ENCODE measurements at places on chromosomes 5 and 9.

- DNase-seq = no peak
These were observed 98.3 kb upstream of the BOD1 start for GRCh38 chr5:173714551-173715428.

GRCh38 chr9:136244969-136245218 is 718 bp downstream of the QSOX2 start:
- no peak for DNase-seq

DNA sequence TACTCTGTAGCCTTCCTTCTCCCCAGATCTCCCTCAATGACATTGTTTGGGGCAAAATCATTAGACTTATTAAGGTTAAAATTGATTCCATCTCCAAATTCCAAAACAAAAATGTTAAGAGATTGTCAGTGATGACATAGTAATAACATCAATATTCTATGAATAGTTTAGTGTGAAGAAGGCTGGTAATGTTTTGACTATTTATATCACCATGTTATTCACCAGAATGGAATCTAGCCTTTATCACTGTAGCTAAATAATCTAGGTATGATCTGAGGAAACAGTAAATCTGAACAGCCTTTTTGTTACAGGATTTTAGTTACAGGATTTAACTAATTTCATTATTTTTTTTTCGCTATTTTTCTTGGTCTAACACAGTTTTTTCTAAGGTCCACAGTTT is 929 bp upstream of the PLPP6 start:
- no peak for DNase-seq

DNA sequence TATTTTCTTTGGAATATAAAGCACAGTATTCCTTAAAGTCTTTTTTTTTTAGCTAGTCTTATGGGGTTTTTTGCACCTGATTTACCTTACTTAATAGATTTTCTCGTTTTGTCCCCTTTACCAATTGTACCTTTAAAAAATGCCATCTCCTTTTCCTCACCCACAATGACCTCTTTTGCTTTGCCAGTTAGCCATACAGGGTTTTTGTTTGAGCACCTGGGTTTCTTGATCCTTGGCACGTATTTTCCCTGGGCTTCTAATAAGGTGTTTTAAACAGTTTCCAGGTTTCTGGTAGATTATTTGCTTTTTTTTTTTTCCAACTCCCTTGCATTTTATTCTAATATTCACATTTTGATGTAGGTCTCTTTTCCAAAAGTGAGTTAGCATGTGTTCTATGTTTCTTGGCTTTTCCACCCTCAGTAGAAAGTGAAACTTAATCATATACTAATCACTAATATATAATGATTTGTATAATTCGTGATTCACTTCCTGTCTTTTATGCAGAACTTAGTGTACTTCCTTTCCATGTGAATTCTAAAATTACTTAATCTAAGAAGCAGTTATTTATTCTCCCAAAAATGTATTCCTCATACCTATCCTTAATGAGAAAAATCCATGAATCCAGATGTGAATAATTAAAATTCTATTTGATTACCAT is 673.9 kb upstream of the RGMB start:
- DNase-seq = no peak

GRCh38 chr5:171596391-171596878 is 177.0 kb downstream of the FGF18 start:
- peak; percentile 57 for DNase-seq

- DNase-seq = no peak
These were observed 260.9 kb downstream of the SH3GL2 start for GRCh38 chr9:17839776-17840175.

DNA sequence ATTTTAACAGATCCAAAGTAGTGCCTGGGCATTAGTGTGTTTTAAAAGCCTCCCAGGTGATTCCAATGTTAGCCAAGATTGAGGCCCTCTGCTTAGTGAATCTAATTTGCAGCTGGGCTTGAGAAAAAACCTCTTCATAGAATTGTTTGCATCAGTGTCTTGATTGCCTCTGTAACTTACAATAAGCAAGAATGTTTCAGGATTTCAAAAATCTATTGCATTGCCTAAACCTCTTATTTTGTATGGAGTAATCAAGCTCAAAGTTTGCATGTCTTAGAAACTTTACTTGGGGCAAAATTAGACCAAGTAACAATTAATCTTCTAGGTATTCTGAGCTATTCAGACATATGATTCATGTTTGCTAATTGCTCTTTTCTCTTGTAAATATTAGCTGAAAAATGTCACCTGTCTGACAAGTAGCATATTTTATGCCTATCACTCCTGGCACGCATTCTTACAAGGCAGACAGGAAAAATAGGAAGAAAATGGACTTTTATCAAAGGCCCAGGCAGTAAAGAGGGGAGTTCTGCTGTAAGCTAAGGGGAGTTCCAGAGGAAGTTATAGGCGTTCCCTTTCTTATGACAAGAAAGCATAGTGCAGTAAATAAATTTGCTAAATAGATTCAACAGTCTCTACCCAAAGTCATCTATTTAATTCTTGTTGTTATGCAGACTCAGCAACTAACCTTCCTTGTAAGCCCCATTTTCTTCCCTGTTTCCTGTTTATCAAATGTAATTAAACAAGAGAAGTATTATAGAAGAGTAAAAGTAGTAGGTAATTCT is 21.0 kb downstream of the PDCD1LG2 start:
- no peak for DNase-seq

DNA sequence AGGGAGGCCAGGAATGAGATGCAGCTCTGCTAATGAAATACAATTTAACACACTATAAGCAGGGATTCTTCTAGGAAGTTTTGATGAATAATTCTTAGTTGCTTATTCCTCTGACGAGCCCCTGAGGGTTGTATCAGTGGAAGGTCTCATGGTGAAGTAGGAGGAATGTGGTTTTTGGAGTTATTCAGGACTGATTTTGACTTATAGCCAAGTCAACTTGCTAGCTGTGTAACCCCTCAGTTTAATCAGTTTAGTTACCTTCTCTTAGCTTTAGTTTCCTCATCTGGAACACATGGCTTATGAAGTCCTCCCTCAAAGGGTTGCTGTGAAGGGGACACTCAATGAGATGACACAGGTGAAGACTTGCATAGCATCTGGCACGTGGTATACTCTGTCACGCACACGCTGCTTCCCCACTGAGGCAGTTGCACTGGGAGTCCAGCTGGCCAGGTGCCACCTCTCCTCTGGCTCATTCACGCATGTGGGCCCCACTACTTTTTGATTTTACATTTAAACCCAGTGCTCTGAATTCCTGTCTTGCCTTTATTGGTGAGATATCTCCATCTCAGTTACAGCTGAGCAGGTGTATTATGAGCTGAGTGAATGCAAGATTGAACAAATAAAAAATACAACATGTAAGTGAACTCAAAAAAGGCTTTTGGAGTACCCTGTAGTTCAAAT is 415.0 kb downstream of the ARHGEF28 start:
- DNase-seq = no peak

- no peak for DNase-seq
These were observed 20.4 kb upstream of the UBAP1 start for GRCh38 chr9:34158362-34158869.

DNA sequence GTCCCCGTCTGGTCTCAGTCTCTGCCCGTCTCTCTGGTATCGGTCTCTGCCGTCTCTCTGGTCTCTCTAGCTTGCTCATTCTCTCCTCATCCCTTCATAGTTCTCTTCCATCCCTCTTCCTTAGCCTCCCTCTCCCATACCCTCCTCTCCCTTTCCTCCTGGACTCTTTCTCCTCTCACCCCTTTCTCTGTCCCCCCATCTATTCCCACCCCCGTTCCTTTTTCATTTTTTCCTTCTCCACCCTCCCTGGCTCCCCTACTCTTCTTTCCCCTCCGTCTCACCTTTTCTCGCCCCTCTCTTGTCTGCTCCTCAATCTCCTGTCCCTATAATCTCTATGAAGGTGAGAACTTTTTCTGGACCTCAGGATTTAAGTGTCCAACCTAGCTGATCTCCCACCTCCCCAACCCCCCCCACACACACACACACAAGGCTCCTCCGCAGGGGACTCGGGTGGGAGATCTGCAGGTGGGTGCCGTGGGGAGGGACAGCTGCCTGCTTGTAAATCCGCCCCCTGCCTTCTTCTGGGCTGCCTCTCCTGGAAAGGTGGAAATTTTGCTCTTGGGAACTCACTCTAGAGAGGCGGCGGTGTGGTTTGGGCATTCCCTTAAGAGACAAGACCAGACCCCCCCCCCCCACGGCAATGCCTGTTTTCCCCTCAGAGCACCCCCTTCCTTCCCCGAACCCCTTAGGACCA is 953 bp downstream of the UBE2QL1 start:
- no peak for DNase-seq

DNA sequence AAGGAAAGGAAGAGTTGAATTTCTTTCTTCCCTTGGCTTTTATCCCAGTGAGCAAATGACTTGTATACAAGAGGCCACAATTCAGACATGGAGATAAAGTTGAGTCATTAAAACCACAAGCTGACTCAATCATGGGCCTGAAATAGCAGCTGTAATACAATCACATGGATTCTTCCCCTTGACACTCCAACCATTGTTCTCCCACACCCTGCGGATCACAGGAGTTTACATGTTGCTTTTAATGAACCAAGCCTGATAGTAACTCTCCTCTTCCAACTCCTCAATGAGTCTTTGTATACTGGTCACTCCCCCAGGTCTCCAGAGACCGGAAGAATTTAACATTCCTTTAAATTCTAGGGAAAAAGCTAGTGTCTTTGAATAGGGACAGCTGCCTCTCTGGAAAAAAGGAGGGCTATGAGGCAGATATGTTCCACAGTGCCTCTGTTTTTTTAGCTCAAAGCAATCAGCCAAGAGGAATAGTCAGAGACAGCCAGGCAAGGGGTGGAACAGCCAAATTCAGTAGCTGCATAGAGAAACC is 32.4 kb downstream of the PCDHGC5 start:
- DNase-seq = no peak

DNA sequence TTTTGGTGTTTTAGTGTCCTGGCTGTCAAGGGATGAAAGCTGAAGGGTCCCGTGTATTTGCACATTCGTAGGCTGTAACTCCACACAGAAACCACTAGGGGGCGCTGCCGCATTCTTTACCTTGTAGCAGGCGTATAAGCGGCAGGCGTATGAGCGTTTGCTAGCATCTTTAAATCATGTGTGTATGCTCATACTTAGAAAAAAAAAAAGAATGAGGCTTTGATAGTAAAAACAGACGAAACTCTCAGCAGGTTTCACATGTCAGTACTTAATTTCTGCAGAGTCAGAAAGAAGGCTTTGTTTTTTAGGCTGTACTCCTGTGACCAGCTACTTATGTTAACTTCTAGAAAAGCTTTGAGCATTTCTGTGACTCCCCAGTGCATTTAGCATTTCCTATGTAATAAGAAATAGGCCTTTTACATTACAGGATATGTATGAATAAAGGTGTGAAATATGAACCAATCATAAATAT is 218.8 kb upstream of the ADAMTSL1 start:
- DNase-seq = peak; percentile 80

DNA sequence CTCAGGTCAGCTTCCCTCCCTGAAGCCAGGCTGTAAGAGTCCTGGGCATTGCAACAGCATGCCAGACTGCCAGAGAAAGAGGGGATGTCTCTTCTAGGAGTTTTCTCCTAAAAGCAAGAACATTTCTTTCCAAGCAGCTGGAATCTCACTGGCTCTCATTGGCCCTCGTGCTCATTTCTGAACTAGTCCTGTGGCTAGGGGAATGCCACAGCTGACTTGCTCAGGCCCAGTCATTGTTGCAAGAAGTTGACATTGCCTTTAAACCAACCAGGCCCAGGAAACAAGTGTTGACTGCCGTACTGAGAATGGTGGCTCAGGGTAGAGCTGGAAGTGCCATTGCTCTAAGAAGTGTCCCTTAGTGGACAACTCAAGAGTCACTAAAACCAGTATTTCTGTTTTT is 15.0 kb upstream of the CEP120 start:
- no peak for DNase-seq

- no peak for DNase-seq
These were observed 7.9 kb downstream of the PLK2 start for GRCh38 chr5:58451732-58452565.

DNA sequence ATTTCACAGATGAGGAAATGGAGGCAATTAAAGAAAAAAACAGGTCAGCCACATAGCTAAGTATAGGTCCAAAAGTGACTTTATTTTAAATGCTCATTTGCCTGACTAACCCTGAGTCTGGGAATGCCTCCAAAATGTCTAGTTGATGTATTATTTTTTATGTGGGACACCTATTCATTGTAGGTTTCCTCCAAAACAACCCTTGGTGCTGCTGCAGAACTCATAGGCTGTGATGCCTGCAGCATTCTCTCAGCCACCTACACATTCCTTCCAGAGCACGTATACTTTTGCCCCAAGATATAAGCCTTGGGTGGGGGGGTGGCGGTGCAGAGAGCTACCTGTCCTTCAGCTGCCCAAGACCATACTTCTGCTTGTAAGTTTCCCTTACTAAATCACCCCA is 77.4 kb downstream of the MSX2 start:
- no peak for DNase-seq

- no peak for DNase-seq
These were observed 92.7 kb upstream of the CACNA1B start for GRCh38 chr9:137784641-137785513.

- peak; percentile 92 for DNase-seq
These were observed 73.5 kb upstream of the PRSS3 start for GRCh38 chr9:33721674-33722358.
